ENCODE measurements at places on chromosomes 4 and X.

GRCh38 chr4:602559-602942, 22.8 kb upstream of the PDE6B start:
- DNase-seq, result no peak

DNA sequence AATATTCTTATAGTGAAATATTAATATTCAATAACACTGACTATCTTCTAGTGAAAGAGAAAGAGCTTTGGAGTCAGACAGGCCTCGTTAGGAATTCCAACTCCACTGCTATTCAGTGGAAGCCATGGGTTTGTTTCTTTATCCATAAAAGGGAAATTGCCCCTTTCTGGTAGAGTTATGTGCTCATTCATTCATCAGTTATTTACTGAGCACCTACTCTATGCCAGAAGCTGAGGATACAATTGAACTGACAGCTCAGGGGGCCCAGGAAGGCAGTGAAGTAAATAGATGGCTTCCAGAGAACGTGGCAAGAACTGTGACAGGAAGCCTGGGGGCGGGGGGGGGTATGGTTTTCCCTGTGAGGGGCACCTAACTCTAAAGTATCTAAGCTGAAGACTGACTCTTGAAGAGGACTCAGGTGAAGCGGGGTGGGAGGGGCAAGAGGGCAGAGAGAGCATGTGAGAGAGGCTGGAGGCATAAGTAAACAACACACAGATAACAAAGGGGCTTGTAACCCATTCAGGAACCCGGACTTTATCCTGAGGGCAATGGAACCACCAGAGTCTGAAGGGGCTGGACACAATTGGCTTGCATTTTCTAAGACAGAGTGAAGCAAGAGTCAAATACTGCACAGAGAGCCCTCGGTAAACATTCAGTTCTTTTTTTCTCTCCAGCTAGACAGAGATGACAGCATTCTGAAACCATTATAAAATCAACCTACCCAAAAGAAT, 20.3 kb downstream of the ANXA5 start:
- DNase-seq, result no peak

DNA sequence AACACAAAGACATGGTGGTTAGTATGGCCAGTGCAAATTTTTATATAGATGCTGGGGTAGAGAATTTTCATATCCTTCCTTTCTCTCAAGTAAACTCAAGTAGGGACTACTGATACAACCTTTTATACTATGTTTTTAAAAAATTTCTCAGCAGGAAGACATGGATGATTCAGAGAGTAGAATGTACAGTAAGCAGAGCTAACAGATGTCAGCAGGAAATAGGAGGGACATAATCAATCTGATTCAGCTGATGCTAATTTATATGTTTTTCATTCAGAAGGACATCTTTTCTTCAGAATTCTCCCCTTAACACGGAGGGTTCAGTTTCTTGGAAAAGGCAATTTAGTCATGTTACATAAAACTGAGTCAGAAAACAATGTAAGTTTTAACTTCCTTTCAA, 95.4 kb downstream of the GRIA2 start:
- DNase-seq, result no peak

DNA sequence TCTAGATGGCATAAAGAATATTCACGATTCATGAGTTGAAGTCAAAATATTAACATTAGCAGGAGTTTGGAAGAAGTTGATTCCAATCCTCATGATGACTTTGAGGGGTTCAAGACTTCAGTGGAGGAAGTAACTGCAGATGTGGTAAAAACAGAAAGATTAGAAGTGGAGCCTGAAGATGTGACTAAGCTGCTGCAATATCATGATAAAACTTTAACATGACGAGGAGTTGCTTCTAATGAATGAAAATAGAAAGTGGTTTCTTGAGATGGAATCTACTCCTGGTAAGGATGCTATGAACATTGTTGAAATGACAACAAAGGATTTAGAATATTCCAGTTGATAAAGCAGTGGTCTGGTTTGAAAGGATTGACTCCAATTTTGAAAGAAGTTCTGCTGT, 70.1 kb upstream of the TMLHE start:
- no peak for DNase-seq

- DNase-seq, result no peak
Measured at GRCh38 chrX:13933352-13933751, 96.3 kb downstream of the GEMIN8 start.

DNA sequence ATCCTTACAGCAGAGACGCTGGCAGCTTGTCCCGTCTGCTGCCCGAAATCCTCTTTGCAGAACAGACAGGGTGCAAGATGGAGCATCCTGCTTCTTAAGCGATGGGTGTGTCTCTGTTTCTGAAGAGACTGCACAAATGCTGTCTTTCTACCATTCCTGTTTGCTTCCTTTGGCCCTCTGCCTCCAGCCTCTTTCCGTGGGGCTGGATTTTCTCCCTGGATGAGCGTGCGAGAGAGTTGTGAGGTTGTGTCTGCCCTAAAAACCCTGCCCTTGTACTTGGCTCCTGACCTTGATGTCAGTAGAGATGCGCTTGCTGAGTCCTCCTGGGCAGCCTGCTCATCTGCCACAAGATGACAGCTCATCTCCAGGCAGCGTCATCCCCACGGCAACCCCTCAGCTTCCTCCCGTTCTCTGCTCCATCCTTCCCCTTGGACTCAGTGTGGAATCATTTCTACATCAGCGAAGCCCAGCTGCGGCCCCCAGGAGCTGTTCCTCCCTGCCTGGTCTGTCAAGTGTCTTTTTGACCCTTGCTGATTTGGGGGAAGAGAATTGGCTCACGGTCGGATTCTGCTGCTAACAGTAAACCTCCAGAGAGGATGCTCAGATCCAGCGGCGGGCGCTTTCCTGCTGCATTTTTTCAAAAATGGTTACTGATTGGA, 246.2 kb downstream of the ASMT start:
- DNase-seq, result no peak

DNA sequence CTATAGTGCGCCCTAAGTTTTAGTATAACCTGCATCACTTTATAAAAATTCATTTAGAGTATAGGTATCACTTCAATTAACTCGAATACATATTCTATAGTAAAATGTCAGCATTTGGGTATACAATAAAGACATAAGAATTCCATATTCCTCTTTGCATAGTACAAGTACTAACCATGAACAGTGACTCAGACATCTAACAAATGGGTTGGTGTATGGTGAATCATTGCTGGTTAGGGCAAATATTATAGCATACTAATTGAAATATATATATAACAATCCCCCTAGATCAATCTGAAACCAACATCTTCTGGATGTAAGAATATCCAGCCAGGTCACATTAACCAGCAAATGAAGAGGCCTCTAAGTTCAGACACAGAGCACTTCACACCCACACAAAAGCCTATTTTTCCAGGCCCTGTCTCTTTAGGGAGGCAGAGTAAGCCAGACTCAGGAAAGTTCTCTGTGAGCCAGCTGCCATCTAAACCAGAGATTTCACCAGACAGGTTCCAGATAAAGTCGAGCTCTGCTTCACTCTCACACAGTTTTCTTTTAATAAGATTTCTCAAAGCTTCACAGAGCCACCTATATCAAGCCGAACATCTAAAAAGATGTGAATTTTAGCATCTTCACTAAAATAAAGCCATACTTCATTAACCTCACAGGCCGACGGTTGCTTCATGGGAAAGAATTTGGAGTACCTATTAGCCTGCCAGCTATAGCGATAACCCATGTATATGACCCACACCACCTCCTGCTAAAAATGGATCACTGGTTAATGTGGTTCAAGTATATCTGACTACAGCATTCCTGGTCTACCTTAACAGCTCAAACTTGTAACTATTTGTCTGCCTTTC, 200.0 kb upstream of the FTHL17 start:
- DNase-seq, result no peak

DNA sequence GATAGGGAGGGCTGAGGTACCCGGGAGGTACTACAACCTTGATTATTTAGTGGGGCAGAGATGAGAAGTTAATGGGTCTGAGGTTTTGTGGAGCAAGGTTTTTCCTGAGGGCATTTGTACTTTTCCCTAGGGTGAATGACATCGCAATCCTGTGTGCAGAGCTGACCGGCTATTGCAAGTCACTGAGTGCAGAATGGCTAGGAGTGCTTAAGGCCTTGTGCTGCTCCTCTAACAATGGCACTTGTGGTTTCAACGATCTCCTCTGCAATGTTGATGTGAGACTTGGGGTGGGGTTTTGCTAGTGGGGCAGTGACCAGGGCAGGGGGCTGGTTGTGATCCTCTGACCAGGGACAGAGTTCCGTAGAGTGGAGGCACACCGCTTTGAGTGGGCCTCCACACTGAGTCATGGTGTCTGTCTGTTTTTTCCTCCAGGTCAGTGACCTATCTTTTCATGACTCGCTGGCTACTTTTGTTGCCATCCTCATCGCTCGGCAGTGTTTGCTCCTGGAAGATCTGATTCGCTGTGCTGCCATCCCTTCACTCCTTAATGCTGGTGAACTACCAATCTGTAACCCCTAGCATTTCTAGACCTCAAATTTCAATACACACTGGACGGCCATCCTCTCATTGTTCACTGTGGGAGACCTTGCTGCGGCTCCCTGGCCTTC, 9.9 kb downstream of the MED12 start:
- no peak for DNase-seq

- DNase-seq, result peak; percentile 37
Measured at GRCh38 chr4:48033825-48034413, 17.3 kb downstream of the NIPAL1 start.

DNA sequence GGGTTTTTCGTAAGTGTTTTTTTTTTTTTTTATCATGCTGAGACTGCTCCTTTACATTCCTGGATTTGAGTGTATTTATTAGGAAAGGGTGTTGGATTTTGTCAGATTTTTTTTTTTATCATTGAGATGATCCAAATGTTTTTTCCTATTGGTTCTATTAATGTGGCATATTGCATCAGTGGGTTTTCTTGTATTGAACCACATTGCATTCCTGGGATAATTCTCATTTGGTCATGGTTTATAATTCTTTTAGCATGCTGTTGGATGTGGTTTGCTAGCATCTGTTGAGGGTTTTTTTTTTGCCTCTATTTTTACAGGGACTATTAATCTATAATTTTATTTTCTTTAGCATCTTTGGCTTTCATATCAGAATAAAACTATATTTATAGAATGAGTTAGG, 28.8 kb downstream of the COL4A5 start:
- DNase-seq, result no peak

DNA sequence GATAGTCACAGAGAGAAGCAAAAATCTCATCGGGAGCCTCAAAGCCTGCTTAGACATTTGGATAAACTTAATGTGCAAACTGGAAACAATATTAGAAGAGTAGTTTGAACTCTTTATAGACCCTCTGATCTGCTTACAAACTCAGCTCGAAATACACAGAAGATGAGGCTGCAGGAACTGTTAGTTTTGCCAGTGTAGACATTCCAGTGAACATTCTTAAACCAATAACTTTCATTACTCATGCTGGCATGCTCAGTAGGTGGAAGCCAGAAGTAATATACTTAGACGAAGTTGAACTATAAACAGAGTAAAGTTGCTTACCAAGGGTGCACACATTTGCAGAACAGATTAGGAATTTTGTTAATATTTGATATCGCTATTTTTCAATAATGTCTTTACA, 303.5 kb downstream of the ANKRD50 start:
- no peak for DNase-seq

DNA sequence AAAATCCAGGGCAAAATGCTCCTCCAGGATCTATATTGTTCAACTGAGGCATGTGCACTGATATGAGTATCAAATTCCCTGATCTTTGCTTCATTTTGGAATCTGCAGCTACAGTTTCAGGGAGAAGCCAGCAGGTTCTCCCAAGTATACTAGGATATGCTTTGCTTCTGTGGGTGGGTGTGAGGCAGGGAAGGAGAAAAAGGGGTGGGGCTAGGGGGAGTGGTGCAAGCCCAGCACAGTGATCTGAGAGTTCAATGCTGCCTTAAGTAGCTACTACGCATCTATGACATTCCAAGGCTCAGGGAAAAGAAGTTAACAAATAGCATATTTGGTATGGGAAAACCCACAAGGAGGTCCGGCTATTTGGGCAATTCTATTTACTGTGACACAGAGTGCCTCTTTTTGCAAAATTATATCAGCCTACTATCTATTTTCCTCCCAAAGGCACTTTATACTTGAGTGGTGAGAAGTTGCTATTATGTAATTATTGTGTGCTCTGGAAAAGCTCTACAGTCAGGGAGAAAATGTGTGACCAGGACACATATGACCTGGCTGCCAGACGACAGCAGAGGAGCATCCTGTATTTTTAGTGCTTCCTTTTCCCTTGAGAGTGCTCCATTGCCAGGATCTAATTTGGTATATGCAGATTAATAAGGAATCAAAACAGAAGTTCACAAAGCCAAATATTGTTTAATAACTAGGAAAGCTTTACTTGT, 162.0 kb downstream of the RNF150 start:
- no peak for DNase-seq

GRCh38 chrX:39894683-39895082, 203.1 kb downstream of the BCOR start:
- DNase-seq, result no peak

- no peak for DNase-seq
Measured at GRCh38 chr4:102778720-102779119, 18.0 kb upstream of the MANBA start.

DNA sequence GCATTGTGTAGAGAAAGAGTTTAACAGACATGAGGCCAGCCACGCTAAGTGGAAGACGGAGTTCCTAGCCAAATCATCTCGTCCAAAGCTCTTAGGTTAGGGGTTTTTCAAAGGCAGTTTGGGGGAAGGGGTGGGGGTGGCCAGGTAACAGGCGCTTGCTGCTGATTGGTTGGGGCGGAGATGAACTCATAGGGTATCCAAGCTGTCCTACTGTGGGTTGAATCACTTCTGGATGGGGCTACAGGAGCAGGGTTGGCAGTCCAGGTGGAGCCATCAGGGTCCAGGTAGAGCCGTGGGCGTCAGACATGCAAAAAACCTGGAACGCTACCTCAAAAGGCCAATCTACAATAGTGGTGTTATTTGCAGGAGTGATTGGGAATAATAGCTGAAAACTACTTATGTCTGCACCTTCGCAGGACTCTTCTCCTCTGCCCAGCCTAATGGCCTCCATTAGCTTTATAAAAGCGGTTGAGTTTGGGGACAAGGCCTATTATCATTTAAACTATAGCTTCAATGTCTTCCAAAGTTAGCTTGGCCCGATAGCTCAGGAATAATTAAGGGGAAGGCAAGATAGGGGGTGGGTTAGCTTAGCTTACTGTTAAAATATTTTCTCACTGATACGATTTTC, 579.6 kb downstream of the NLGN4X start:
- no peak for DNase-seq

DNA sequence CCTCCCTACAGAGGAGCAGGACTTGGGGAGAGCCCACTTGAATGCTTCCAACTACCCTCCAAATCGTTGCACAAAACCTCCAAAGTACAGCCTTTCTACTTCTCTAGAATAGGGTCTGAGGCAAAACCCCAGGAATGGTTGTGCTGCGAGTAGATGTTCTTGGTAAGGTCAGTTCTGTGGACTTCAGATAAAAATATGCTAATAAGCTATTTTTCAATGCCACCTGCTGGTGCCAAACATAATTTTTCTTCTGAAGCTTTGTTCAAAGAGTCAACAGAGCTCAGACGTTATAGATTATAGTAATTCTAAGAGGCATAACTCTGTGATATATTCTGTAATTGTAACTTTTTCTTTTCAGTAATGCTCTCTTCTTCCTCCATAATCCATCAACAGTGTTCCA, 425.7 kb downstream of the GPAT3 start:
- DNase-seq, result peak; percentile 6

- DNase-seq, result peak; percentile 4
Measured at GRCh38 chr4:166252487-166253402, 379.7 kb downstream of the TLL1 start.
